ENCODE measurements at places on chromosomes 6 and 20.

- no peak for DNase-seq
Observed at GRCh38 chr20:39700528-39700927, 738.4 kb downstream of the DHX35 start.

DNA sequence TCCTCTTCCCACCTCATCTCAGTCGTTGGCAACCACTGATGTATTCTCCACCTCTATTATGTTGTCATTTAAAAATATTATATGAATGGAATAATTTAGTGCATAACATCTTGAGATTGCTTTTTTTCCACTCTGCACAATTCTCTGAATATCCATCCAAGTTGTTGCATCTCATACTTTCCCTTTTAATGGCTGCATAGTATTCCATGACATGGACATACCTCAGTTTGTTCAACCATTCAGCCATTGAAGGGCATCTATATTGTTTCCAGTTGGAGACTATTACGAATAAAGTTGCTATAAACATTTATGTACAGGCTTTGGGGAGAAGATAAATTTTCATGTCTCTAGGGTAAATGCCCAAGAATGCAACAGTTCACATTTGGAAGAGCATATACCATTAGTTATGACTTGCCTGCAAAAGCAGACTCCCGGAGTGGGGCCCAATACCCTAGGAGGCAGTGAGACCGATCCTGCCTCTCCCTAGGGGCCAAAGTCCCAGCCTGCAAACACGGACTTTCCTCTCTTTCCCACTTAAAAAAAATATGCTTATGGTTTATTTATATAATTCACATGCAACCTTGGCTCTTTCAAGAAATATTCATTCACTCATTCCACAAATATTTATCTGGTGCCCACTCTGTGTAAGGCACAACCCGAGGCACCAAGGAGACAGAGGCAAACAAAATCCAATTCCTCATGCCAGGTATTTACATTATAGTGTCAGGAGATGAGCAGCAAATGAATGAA, 227.0 kb upstream of the PMEPA1 start:
- DNase-seq = no peak

DNA sequence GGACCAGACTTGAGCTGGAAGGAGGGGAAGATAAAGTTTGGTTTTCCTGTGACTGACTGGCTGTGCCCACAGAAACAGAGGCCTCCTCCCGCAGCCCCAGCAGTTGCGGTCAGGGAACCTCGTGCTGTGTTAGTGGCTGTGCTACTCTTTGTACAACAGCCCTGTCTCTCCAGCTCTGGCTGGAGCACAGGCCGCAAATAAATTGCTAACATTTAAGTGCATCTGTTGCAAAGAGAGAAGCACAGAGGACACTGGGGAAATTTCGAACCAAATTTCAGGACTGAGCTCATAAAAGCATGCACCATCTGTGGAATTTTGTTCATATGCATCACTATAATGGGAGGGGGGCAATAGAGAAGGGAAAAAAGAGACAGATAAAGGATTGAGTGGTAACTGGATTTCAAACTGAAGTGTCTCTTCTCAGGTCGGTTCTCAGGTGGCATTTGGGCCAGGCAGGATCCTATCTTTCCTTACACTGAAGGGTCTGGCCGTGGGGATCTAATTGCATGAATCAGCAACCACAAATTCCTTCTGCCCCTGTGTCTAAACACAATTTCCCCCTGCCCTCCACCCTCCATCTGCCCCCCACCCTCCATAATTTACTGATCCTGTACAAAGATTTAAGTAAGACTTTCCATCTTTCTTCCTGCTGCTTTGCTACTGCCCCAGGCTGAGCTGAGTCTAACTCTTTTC, 88.9 kb upstream of the ATXN1 start:
- DNase-seq = no peak

DNA sequence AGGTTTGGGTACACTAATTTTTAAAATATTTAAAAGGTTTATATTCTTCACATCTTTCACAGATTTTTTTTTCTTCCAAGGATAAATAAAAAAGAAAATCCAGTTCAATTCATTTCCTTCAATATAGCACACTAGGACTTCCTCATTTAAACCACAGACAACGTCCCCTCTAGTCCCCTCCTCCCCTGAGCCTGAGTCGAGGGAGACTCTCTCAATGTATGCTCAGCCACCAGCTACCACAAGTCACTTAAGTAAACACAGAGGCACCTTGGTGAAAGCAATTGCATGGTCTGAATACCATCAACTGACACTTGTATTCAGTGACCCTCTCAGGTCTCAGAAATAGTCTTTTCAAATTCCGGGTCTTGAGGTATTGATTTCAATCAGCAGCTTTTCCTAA, 88.6 kb downstream of the SIM1 start:
- no peak for DNase-seq

DNA sequence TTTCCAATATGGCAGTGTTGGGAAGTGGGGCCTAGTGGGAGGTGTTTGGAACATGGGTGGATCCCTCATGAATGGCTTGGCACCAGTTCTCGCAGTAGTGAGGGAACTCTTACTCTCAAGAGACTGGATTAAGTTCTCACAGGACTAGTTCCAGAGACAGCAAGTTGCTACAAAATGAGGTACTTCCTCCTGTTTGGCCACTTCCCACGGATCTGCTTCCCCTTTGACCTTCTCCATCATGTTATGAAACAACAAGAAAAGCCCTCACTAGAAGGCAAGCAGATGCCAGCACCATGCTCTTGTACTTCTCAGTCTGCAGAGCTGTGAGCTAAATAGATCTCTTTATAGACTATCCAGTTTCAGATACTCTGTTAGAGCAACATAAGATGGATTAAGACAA, 3.1 kb downstream of the RSPH3 start:
- DNase-seq = no peak

DNA sequence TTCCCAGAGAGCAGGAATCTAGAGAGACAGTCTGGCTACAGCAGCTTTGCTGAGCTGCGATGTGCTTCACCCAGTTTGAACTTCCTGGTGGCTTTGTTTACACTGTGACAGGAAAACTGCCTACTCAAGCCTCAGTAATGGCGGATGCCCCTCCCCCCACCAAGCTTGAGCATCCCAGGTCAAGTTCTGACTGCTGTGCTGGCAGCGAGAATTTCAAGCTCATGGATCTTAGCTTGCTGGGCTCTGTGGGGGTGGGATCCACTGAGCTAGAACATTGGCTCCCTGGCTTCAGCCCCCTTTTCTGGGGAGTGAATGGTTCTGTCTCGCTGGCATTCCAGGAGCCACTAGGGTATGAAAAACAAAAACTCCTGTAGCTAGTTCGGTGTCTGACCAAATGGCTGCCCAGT, 91.0 kb upstream of the ESR1 start:
- no peak for DNase-seq

- no peak for DNase-seq
Observed at GRCh38 chr6:126188279-126188909, 151.5 kb upstream of the CENPW start.

DNA sequence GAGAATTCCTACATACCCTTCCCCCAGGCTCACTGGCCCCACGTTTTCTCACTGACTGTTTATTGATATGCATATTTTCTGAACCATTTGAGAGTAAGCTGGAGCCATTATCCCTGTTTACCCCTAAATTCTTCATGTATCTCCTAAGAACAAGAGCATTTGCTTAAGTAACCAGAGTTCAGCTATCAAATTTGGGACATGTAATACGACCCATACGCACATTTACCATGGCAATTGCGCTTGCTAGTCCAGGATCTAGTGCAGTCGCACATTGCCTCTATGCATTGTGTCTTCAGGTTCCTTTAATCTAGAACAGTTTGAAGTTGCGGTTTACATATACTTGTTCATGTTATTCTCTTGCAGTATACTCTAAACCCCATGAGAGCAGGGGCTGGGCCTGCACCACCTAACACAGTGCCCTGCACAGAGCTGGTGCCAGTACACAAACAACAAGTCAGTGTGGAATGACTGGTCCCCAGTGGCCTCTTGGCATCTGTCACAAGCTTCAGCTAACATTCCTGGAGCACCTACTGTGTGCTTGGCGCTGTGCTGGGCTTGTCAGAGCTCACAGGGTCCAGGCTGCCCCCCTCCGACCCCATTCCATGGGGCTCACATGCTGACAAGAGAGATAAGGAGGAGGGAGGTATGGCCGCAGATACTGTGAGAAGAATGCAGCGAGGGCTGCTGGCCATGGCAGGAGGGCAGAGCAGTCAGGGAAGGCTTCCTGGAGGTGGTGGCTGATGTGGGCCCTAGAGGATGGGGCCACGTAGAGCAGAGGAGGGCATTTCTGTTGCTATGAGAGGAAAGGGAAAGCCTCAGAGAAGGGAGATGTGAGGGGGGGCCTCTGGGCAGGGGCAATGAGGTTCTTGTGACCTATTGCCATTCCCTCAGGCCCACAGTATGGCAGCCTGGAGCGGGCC, 28.1 kb downstream of the SPDEF start:
- DNase-seq = no peak

- no peak for DNase-seq
Observed at GRCh38 chr6:130517444-130517931, 151.7 kb downstream of the TMEM200A start.

- DNase-seq = no peak
Observed at GRCh38 chr6:93896081-93896480, 476.7 kb upstream of the EPHA7 start.

DNA sequence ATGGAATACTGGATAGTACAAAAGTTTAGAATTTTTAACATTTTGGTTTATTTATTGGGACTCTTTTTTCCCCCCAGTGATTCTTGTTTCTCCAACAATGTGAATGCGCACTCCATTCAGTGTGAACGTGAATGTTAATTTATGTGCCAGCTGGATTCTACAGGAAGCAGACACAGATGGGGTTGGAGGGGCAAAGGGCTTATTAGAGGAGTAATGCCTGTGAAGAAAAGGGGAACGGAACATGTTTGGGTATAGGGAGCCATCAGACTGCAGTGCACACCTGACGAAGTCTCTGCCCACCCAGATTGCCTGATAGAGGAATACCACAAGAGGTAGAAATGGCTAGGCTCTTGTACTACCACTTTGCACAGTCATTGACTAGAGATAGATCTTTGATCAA, 48.2 kb downstream of the PTPRA start:
- no peak for DNase-seq

DNA sequence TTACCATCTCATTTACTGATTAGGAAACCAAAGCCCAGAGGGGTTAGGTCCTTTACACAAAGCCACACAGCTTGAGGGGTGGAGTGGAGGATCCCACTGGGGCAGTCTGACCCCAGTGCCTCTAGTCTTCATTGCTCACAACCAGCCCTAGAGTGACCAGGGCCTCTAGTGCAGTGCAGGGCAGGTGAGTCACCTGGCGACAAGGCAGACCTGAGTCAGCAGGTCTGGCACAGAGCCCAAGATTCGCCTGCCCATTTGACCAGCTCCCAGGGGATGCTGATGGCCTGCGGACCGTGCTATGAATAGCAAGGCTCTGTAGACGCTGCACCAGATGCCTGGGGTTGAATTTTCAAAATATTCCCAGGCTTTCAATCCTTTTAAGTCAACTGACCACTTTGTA, 29.9 kb downstream of the CDH26 start:
- DNase-seq = peak; percentile 55

DNA sequence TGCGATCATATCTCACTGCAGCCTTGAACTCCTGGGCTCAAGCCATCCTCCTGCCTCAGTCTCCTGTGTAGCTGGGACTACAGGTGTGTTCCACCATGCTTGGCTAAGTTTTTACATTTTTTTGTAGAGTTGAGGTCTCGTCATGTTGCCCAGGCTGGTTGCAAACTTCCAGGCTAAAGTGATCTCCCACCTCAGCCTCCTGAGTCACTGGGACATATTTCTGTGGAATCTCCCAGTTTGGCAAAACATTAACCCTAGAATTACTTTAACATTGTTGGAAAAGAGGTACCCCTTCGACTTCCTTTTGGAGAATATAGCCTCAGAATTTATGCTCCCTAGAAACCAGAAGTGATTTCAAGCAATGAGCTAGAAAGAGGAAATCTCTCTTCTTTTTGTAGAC, 57.2 kb downstream of the SHLD1 start:
- DNase-seq = no peak

DNA sequence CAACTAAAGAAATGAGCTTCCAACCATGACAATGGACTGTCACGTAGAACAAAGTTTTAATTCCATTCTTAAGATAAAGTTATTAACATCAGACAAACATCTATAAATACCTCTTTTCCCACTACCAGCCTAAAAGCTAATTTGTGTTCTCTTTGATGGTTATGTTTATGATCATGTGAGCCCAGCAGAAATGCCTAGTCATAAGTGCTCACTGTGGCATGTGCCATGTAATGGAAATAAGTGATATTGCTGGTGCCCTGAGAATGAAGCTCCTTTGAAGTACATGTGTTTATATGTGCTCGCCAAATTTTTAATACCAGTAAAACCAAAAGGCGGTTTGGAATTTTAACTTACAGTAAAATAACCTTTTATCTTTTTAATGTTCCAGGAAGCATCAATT, 205.8 kb downstream of the ISM1 start:
- no peak for DNase-seq

DNA sequence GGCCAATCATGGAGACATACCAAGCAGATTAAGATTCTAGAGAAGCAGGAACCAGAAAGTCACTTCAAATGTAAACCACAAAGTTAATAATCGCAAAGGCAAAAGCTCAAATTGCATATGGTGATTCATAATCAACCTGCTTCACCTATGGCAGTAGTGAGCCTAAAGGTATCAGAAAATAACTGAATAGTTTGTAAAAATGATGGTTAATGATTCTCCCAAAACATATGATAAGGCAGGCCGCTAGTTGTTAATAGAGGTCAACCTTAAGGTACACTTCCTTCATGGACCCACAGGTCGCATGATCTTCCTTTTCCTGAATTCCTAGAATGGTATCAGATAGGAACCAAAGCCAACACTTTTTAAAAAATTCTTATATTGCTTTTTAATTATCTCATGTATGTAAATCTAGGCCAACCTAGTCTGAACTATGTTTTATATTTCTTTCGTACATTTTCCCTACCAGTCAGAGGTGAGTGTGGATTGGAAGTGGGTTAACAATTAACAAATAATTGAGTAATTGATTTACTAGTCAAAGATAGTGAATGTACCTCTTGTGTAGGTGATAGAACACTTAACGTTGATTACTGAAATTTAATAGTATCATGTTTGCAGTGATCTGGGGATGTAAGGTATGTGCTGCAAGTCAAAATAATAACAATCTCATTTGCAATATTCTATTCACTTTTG, 16.4 kb downstream of the TAAR2 start:
- DNase-seq = no peak

GRCh38 chr20:63377256-63377941, 16.2 kb upstream of the CHRNA4 start:
- DNase-seq = peak; percentile 81

DNA sequence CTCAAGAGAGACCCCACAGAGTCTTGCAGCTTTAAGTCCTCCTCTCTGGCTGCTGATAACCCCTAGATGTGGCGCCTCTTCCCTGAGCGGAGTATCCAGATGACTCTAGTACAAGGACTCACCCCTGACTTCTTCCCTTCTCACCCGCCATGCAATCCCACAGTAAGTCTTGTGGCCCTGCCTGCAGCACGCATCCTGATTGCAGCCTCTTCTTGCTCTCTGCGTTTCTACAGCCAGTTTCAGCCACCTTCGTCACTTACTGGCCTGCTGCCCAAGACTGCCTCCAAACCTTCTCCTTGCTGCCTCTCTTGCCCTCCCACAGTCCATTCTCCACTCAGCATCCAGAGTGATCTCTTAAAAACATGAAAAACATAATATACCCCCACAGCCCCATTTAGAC, 2.4 kb upstream of the RPP40 start:
- DNase-seq = no peak

GRCh38 chr20:51624157-51624731, 81.7 kb upstream of the NFATC2 start:
- DNase-seq = peak; percentile 88

- no peak for DNase-seq
Observed at GRCh38 chr20:2640260-2640659, 12.2 kb upstream of the NOP56 start.

GRCh38 chr20:2755451-2756055, 44.9 kb downstream of the CPXM1 start:
- DNase-seq = no peak

- DNase-seq = no peak
Observed at GRCh38 chr20:56194042-56194441, 54.5 kb upstream of the MC3R start.

Measured in iPS-NIHi11 (cell line).